ENCODE measurements at places on chromosomes 3 and 15.
A peak's percentile ranks its signal among the peaks of the same experiment; 100 is the strongest.

- ATAC-seq, result no peak
Observed at GRCh38 chr3:137148917-137149316, 191.1 kb downstream of the IL20RB start.

DNA sequence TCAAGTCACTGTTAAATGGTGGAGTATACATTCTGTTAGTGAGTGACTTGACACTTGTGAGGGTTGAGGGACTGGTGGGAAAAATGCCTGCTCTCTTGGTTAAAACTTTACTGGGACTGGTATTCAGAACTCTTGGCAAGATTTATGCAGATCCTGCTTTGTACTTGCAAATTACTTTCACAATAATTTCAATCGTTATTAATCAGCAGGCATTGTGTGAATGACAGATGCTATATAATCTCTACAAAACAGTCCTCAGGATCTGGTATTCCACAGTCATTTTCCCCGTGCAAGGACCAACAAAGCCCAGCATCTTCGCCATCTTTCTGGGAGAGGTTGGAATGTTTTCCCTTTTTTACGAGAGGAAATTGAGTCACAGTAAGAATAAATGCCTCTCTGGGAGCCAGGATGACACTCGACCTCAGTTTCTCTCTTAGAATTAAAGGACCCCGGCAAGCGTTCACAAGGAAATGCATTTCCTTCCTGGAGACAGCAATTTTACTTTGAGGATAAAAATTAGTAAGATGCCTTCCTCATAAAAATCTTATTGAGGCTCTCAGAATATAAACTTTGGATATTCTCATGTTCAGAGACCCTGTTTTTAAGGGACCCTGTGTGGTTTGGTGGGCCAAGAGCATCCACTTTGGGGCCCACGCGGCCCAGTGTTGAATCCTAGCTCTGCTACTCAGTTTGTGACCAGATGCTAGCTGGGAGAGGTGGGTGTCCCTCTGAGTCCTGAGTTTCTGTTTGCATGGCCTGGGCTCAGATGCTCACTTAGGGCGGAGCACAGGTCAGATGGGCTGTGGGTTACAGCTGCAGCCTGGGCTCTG, 45.3 kb upstream of the PLCL2 start:
- no peak for ATAC-seq

DNA sequence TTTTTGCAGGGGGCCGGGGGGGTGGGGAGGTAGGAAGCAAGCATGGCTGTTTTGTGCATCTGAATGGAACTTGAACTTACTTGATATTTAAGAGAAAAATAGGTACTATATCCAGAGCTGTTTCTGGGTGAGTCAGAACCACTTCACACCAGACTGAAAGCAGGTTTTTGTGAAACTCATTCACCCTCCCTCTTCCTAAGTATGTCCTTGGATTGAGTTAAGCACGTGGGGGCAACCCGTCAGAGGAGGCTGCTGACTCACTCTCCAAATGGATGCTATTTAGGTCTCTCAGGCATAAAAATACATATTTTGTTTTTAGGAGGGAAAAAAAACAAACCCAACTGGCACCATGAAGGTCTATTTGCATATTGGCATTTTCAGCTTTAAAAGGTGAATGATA, 270.3 kb downstream of the RYR3 start:
- peak; percentile 55 for ATAC-seq

GRCh38 chr15:33524274-33524673, 213.5 kb downstream of the RYR3 start:
- ATAC-seq, result no peak

DNA sequence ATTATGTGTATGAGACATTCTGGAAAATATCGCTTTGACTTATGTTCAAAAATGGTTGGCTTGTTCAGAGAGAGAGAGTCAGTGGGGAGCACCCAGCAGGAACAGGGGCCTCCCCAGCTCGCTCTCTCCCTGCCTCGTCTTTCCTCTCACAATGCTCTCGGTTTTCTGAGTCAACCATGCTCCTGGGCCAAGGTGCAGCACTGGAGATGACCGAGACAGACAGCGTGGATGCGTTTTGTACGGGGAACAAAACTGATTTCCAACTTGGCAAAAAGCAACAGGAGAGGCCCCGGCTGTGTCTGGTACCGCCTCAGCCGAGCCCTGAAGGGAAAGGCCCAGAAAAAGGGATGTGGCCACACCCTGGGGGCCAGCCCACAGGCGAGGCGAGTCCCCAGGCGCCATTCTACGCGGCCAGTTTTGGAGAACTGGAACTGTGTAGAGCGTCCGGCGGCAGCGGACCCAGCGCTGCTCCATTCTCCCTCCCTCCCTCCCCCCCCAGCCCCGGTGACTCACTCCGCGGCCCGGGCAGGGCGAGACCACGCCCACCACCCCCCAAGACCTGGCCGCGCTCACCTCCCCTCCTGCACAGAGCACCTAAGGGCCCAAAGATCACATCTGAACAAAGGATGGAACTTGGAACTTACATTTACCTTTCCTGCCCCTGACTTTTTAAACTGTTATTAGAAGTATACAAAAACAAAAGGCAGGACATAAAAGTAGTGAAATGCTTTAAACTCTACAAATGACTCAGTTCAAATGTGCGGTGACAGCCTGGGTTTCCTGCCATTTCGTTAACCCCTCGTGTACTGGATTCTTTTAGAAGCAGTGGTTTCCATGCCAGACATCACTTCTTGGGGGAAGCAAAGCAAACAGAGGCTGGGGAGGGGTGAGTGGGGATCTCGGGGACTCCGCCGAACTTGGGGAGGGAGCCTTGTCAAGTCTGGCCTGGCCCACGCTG, 12.7 kb downstream of the ATP10A start:
- ATAC-seq, result peak; percentile 76

DNA sequence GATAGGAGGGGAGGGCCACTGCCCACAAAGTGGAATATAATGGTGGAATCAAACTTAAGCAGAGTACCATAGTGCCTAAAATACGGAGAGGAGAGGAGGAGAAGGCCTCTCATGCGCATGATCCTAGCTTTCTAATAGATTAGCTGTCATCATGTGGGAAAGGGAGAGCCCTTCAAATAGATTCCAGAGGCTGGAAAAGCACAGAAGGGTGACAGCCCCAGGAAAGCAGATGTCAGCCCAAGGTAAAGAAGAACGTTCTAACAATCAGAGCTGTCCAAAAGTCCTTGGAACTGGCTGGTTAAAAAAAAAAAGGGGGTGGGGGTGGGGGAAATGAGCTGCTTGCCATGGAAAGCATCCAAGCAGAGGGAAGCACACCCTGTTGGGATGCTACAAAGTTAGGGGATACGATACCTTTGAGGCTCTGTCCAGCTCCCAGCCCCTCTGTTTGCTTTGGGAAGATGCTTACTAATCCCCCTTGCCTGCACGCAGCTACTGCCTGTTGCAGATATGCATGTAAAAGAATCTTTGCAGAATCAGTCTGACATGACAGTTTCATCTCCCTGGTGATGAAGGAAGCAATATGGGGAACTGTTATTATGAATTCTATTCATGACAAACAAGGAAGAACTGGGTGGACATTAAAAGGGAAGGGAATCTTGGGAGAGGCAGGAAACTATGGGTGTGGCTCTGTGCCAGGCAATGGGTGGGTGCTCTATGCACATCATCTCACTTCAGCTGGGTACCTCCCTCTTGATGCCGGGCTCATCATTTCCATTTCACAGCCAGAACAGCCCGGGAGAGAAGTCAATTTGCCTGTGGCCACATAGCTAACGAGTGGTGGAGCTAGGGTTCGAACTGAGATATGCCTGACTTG, 10.1 kb upstream of the LMCD1 start:
- peak; percentile 37 for ATAC-seq

GRCh38 chr3:75294124-75294523, 370.0 kb upstream of the FRG2C start:
- peak; percentile 83 for ATAC-seq

GRCh38 chr15:48168616-48169015, 9.5 kb downstream of the MYEF2 start:
- ATAC-seq, result no peak

GRCh38 chr3:94405258-94406035, 342.6 kb downstream of the NSUN3 start:
- ATAC-seq, result no peak

All from esophagus mucosa (tissue), 1 donor.